Stomach (tissue), 19 donors: ENCODE measurements at places on chromosomes 12 and 14.

- no peak for DNase-seq
Observed at GRCh38 chr12:10719482-10719881, 3.6 kb downstream of the YBX3 start.

DNA sequence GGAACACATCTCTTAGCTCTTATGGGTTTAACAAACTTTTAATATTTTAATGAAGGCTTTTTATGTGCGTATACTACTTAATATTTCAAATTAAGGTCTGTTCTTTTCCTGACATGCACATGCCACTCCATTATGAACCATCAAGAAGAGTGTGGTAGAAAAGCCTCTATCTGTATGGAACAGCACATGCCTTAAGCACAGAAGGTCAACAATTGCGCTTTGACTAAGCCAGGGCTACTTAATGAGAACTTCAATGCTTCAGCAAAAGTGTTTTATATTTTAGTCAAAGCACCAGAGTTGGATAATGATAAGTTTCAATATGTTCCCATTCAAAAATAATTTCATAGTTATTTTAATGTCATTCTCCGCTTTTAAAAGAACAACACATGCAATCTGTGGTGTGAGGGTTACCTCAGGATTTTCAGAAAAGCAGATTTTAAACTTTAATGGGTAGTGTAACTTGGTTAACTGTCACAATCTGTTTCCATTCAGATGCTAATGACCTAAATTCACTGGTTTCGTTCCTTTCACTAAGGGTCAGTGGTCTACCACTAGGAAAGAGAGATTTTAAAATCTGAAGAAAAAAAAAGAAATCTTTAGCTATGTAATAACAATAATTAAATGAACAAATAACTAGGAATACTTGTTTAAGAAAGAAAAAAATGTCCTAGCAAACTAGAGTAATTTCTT lies 193.4 kb upstream of the NOVA1 start:
- no peak for DNase-seq

DNA sequence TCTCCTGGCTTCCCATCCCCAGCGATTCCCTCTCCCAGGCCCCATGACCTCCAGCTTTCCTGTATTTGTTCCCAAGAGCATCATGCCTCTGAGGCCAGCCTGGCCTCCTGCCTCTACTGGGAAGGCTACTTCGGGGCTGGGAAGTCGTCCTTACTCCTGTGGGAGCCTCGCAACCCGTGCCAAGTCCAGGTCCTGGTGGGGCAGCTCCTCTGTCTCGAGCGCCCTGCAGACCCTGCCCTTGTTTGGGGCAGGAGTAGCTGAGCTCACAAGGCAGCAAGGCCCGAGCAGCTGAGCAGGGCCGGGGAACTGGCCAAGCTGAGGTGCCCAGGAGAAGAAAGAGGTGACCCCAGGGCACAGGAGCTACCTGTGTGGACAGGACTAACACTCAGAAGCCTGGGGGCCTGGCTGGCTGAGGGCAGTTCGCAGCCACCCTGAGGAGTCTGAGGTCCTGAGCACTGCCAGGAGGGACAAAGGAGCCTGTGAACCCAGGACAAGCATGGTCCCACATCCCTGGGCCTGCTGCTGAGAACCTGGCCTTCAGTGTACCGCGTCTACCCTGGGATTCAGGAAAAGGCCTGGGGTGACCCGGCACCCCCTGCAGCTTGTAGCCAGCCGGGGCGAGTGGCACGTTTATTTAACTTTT lies 14.3 kb downstream of the C12orf43 start:
- no peak for DNase-seq

DNA sequence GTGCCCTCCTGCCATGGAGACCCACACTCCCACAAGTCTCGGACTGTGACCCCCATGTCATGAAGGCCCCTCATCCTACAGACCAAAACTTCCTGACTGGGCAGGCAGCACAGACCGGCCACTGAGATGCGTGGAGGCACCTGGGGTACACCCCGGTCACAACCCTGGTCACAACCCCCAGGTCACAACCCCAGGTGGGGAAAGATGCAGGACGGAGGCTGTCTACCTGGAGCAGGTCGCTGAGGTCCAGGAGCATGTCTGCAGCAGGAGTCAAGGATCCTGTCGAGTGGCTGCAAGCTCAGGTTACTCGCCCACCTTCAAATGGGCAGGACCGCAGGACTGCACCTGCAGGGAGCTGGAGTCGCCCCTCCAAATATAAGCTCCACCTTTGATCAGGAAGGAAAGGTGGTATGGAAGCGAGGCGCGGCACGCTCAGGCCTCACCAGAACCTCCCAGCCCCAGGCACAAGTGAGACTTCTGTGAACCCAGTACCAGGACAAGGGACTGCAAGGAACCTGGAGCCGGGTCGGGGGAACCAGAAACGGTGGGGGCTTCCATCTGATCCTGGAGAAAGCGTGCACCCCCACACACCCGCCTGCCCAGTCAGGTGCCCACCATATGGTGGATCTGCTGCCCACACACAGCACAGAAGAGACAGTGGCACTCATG lies 8.1 kb downstream of the BTBD6 start:
- no peak for DNase-seq

GRCh38 chr12:53492188-53492587 lies 7.1 kb downstream of the MAP3K12 start:
- DNase-seq, result no peak

DNA sequence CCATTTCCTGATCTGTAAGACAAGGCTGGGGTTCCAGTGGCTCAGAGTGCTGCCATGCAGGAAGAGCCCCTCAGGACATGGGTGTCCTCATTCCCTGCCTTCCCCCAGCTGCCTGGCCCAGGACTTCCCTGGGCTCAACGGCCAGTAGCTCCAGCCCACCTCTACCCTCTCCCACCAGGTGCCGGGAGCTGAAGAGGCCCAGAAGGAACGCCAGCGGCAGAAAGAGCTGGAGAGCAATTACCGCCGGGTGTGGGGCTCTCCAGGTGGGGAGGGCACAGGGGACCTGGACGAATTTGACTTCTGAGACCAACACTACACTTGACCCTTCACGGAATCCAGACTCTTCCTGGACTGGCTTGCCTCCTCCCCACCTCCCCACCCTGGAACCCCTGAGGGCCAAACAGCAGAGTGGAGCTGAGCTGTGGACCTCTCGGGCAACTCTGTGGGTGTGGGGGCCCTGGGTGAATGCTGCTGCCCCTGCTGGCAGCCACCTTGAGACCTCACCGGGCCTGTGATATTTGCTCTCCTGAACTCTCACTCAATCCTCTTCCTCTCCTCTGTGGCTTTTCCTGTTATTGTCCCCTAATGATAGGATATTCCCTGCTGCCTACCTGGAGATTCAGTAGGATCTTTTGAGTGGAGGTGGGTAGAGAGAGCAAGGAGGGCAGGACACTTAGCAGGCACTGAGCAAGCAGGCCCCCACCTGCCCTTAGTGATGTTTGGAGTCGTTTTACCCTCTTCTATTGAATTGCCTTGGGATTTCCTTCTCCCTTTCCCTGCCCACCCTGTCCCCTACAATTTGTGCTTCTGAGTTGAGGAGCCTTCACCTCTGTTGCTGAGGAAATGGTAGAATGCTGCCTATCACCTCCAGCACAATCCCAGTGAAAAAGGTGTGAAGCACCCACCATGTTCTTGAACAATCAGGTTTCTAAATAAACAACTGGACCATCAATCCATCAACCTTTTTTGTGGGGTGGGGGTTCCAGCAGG lies 17.6 kb downstream of the AGAP2 start:
- no peak for DNase-seq
